ENCODE measurements at places on chromosomes 5 and 9. TPM values are rescaled to one million over a fixed set of nuclear protein-coding genes. Genes with fewer than 3 reads are reported as not detected.

GRCh38 chr9:4769321-4770080 is 23.2 kb upstream of the RCL1 start:
- H3K4me1 ChIP-seq: no peaks in the 10 kb centered on the region
- DNase-seq: no peak
- H3K4me3 ChIP-seq: no peak overlapping the region

GRCh38 chr5:168578538-168579487 is at the start of gene PANK3:
Gene PANK3 (minus strand): TSS chr5:168579368. CDS start chr5:168579283, 85 bp downstream.
- peaks cover 43% of the 10 kb centered on the region for H3K4me1 ChIP-seq
- peak within 1 kb of the TSS; percentile 95 for H3K27ac ChIP-seq
- no peak for DNase-seq
- H3K27me3 ChIP-seq: no peaks in the 10 kb centered on the region
- peak within 1 kb of the TSS; percentile 89 for H3K4me3 ChIP-seq

CCDC152 gene
- 6.9 TPM for total RNA-seq

- H3K27me3 ChIP-seq: no peaks in the 10 kb centered on the region
- no peak overlapping the region for H3K4me3 ChIP-seq
- H3K27ac ChIP-seq: no peak overlapping the region
- H3K36me3 ChIP-seq: peaks cover 72% of the 10 kb centered on the region
These were observed 12.6 kb downstream of the QSOX2 start for GRCh38 chr9:136232969-136233368.

DNA sequence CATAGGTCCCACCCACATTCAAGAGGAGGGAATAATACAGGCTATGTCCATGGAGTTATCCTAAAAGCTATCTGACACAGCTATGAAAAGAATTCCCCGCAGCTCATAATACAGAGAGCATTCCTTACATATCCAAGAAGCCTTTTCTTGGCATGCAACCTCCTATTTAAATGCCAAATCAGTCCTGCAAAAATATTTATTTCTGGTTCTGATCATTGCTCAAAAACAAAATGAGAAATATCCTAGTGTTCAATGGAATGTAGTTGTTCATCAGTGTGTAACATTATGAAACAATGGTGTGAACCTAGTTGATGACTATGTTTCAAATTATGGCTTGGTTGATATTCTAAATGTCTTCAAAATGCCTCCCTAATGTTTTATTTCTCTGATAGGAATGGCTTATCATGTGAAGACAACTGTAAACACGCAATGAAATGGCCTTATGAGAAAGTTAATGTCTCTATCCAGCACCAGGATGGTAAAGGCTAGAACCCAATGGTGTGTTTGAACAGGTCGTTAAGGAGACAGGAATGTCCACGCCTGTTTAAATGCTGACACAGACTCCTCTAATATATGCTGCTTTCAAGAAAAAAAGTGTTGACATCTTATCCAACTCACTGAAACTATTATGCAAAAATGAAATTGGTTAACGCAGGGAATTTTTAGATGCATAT is 126.7 kb upstream of the CDH6 start:
- H3K36me3 ChIP-seq: no peaks in the 10 kb centered on the region
- H3K27me3 ChIP-seq: no peaks in the 10 kb centered on the region
- H3K4me3 ChIP-seq: no peak overlapping the region
- DNase-seq: no peak

SLCO6A1 gene
- total RNA-seq: not detected

- peaks cover 15% of the 10 kb centered on the region for H3K27me3 ChIP-seq
- H3K4me3 ChIP-seq: no peak overlapping the region
- no peaks in the 10 kb centered on the region for H3K36me3 ChIP-seq
- DNase-seq: no peak
These were observed 7.3 kb upstream of the FCN1 start for GRCh38 chr9:134925011-134925511.

DNA sequence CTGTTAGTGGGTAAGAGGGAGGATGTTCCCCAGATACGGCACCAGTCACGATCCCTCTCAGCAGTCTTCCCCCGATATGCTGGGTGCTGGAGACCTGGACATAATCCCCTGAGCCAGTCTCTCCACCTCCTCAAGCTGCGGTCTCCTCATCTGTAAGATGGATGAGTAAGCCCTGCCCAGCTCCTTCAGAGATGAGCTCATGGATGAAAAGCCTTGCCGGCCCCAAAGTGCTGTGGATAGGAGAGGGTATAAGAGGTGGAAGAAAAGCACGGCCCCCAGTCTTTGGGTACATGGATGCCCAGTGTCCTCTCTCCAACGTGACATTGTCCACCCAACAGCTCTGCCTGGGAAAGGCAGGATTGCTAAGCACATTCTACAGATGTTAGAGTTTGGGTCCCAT is 4.5 kb downstream of the CAMK2A start:
- peaks cover 17% of the 10 kb centered on the region for H3K27me3 ChIP-seq
- H3K36me3 ChIP-seq: no peaks in the 10 kb centered on the region
- H3K4me1 ChIP-seq: no peaks in the 10 kb centered on the region
- H3K27ac ChIP-seq: no peak overlapping the region
- no peak for DNase-seq

MEGF10 gene
- not detected for total RNA-seq

DNA sequence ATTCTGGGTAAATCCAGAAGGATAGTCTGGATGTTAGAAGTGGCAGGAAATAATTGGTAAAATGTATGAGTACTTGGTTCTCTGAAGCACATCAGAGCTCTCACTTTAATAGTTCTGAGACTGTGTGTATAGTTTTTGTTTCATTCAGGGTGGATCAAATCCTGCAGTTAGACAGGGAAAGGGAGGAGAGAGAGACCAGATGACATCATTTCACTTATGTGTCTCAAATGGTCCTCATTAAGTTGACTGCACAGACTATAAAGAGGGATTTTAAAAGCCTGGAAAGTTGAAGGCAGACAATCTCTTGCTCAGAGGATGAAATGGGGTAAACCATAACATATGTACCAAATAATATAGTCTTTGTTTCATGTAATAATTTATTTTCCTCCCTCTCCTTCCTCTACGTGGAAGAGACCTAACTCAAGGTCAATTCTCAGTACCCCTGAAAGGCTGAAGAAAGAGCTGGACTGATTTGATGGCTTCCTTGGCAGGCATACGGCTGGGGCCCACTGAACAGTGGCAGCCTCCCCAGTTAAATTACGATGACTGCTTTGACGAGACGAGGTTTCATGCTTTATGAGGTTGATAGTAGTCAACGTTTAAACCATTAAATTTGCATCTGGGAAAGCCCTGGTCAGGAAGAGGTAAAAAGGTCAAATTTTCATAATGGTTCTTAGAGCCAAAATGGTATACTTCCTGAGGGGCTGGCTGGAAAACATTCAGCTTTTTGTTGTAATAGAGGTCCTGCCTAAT is 395.1 kb upstream of the RPS23 start:
- H3K4me1 ChIP-seq: no peaks in the 10 kb centered on the region
- H3K36me3 ChIP-seq: no peaks in the 10 kb centered on the region
- peaks cover 3% of the 10 kb centered on the region for H3K27me3 ChIP-seq
- H3K4me3 ChIP-seq: no peak overlapping the region
- DNase-seq: no peak
- no peak overlapping the region for H3K27ac ChIP-seq

- no peak overlapping the region for H3K27ac ChIP-seq
- peaks cover 41% of the 10 kb centered on the region for H3K36me3 ChIP-seq
- H3K4me1 ChIP-seq: no peaks in the 10 kb centered on the region
- DNase-seq: no peak
- H3K4me3 ChIP-seq: no peak overlapping the region
- H3K27me3 ChIP-seq: no peaks in the 10 kb centered on the region
These were observed 14.1 kb downstream of the TRIM32 start for GRCh38 chr9:116700882-116701865.

GMCL2 gene
- not detected for total RNA-seq

GFPT2 gene
- total RNA-seq: 0.39 TPM

DNA sequence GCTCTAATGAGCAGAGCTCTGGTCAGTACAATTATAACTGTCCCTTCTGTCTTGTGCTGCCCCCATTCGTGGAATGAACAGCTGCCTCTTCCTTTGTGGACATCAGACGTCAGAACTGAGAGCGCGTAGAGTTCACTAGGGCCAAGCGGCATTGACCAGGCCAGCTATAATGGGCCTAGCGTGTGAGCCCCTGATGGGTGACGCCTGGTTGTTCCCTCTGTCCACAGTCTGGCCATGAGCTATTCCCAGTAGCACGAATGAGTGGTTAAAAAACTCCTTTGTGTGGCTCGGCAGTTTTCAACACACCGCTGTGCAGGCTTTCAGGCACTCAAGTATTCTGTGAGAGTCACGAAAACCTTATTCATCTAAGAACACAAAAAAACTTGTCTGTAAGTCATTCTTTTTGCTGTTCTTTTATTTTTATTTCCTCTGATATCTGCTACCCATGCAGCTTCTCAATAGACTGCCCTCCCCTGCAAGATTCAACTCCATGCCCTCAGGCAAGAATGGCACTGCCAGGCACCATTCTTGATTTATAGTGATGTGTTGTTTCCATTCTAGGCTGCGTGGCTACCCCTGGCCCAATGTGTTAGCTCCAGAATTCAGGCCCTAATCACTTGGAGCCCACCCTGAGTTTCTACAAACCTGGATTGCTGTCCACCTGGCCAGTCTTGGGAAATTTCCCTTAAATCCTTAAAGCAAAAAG is 52.5 kb downstream of the ANKDD1B start:
- no peak overlapping the region for H3K4me3 ChIP-seq
- H3K36me3 ChIP-seq: no peaks in the 10 kb centered on the region
- no peaks in the 10 kb centered on the region for H3K27me3 ChIP-seq
- no peak overlapping the region for H3K27ac ChIP-seq
- no peak for DNase-seq
- peaks cover 6% of the 10 kb centered on the region for H3K4me1 ChIP-seq

- no peaks in the 10 kb centered on the region for H3K36me3 ChIP-seq
- no peak overlapping the region for H3K4me3 ChIP-seq
- DNase-seq: no peak
- no peak overlapping the region for H3K27ac ChIP-seq
These were observed 135.9 kb upstream of the RGMB start for GRCh38 chr5:98637557-98637956.

DNA sequence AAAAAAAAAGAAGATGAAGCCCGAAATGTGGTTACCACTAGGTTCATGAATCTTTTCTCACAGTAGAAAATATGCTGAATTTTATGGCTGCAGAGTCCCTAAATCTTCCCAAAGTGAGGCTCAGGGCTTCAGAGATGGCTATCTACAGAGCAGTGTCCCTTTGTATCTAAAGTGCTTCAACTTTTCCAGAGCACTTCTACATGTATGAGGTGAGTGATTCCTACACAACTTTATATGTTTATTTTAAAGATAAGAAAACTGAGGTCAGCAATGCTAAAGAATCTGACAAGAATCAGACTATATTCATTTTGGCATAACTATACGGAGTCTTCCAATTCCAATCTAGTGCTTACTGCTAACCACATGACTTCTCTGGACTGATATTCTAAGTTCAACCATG is 53.2 kb downstream of the MRPS27 start:
- H3K27me3 ChIP-seq: no peaks in the 10 kb centered on the region
- peaks cover 5% of the 10 kb centered on the region for H3K4me1 ChIP-seq

AGXT2 gene
- total RNA-seq: not detected

DNA sequence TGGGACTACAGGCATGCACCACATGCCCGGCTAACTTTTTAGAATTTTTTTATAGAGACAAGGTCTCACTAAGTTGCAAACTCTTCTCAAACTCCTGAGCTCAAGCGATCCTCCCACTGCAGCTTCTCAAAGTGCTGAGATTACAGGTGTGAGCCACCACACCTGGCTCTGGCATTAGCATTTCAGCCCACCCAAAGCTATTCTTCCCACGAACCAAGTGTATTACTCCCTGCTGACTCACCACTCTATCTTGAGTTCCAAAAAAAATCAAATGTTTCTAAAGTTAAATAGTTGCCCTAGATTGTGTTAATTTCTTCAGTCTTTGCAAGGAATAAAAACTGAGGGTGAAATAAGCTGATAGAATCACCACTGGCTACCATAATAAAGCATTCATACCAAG is 205.5 kb downstream of the ARRDC3 start:
- peaks cover 2% of the 10 kb centered on the region for H3K27me3 ChIP-seq
- H3K4me3 ChIP-seq: no peak overlapping the region
- H3K27ac ChIP-seq: no peak overlapping the region
- DNase-seq: no peak
- peaks cover 12% of the 10 kb centered on the region for H3K4me1 ChIP-seq

GRCh38 chr5:151182524-151182900 is 24.9 kb upstream of the ANXA6 start:
- peaks cover 51% of the 10 kb centered on the region for H3K4me1 ChIP-seq
- DNase-seq: no peak
- peak overlapping the region; percentile 67 for H3K27ac ChIP-seq
- no peaks in the 10 kb centered on the region for H3K27me3 ChIP-seq
- H3K36me3 ChIP-seq: peaks cover 77% of the 10 kb centered on the region

FGF10 gene
- total RNA-seq: not detected

DNA sequence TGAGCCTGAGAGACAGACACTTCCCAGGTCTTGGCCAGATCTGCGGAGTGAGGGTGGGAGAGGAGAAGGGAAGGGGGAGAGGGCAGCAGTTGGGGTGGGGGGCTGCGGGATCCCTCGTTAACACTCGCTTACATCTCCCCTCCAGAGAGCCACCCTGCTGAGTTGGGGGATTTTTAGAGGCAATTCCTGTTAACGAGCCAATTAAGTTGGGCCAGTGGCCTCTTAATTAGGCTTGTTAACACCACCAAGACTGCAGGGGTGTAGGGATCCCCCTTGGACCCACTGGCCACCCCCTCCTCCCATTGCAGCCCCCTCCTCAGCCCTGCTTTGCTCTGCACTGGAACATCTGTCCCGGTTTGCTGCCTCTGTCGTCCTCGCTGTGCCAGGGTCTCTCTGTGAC is 23.7 kb downstream of the CNTFR start:
- no peaks in the 10 kb centered on the region for H3K36me3 ChIP-seq
- no peaks in the 10 kb centered on the region for H3K4me1 ChIP-seq
- H3K27ac ChIP-seq: no peak overlapping the region
- H3K27me3 ChIP-seq: peaks cover 38% of the 10 kb centered on the region
- no peak overlapping the region for H3K4me3 ChIP-seq

- no peak overlapping the region for H3K27ac ChIP-seq
- H3K4me1 ChIP-seq: no peaks in the 10 kb centered on the region
- no peaks in the 10 kb centered on the region for H3K36me3 ChIP-seq
- H3K27me3 ChIP-seq: no peaks in the 10 kb centered on the region
- H3K4me3 ChIP-seq: no peak overlapping the region
- DNase-seq: no peak
These were observed 39.2 kb downstream of the PPIC start for GRCh38 chr5:122997294-122997693.

- no peaks in the 10 kb centered on the region for H3K36me3 ChIP-seq
- H3K4me1 ChIP-seq: no peaks in the 10 kb centered on the region
These were observed 111.9 kb downstream of the MTRR start for GRCh38 chr5:7980881-7981280.

- no peaks in the 10 kb centered on the region for H3K27me3 ChIP-seq
- DNase-seq: no peak
- H3K27ac ChIP-seq: no peak overlapping the region
- no peaks in the 10 kb centered on the region for H3K36me3 ChIP-seq
- H3K4me3 ChIP-seq: no peak overlapping the region
These were observed 163.7 kb downstream of the ELAVL2 start for GRCh38 chr9:23662320-23662719.

GRCh38 chr5:115758356-115758755 is 58.1 kb downstream of the CDO1 start:
- peaks cover 3% of the 10 kb centered on the region for H3K27me3 ChIP-seq
- H3K27ac ChIP-seq: no peak overlapping the region
- H3K4me3 ChIP-seq: no peak overlapping the region

GRCh38 chr5:123036391-123037103 is at the start of gene PPIC:
Gene PPIC (minus strand): TSS chr5:123036725. CDS start chr5:123036625, 100 bp downstream.
- H3K27ac ChIP-seq: no peak within 1 kb of the TSS
- peak within 1 kb of the TSS; percentile 83 for H3K4me3 ChIP-seq
- peak; percentile 38 for DNase-seq
- H3K4me1 ChIP-seq: peaks cover 13% of the 10 kb centered on the region
- H3K27me3 ChIP-seq: peaks cover 58% of the 10 kb centered on the region

GRCh38 chr9:107228496-107229039 is 54.5 kb upstream of the RAD23B start:
- H3K36me3 ChIP-seq: no peaks in the 10 kb centered on the region
- H3K4me3 ChIP-seq: no peak overlapping the region
- no peak for DNase-seq
- H3K4me1 ChIP-seq: no peaks in the 10 kb centered on the region
- H3K27ac ChIP-seq: no peak overlapping the region
